ENCODE measurements at places on chromosomes 2 and 18. TPM values are rescaled to one million over a fixed set of nuclear protein-coding genes. Genes with fewer than 3 reads are reported as not detected.

The FHOD3 gene
- total RNA-seq = 1.9 TPM

The ALPG gene
- not detected for total RNA-seq

- H3K4me3 ChIP-seq = peak overlapping the region; percentile 100
- peak overlapping the region; percentile 95 for H3K27ac ChIP-seq
- no peaks in the 10 kb centered on the region for H3K4me1 ChIP-seq
- no peaks in the 10 kb centered on the region for H3K36me3 ChIP-seq
- no peaks in the 10 kb centered on the region for H3K27me3 ChIP-seq
These were observed 710 bp upstream of the TMSB10 start for GRCh38 chr2:84904717-84905174.

GRCh38 chr2:81481994-81482368 lies 1177.4 kb upstream of the LRRTM1 start:
- no peak overlapping the region for H3K4me3 ChIP-seq
- no peaks in the 10 kb centered on the region for H3K36me3 ChIP-seq
- no peaks in the 10 kb centered on the region for H3K4me1 ChIP-seq
- H3K27ac ChIP-seq = no peak overlapping the region
- no peak for DNase-seq

GRCh38 chr2:129443865-129444739 lies 535.4 kb upstream of the RAB6C start:
- H3K27me3 ChIP-seq = no peaks in the 10 kb centered on the region
- no peak overlapping the region for H3K27ac ChIP-seq
- no peaks in the 10 kb centered on the region for H3K4me1 ChIP-seq

DNA sequence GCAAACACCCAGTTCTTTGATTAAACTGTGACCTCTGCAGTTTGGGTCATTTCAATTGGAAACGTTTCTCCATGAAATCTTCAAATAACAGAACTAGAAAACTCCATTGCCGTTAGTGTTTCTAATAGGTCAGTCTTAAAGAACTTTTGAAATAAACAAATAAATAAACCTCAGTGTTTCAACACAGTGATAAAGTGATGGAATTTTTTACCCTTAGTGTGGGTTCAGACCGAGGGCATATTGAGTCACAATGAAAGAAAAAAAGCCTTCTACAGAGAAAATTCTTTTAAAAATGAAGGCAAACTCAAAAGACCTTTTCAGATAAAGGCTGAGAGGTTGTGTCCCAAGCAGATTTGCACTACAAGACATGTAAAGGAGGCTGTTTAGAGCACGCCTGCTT lies 149.6 kb downstream of the NCKAP5 start:
- H3K36me3 ChIP-seq = no peaks in the 10 kb centered on the region
- no peaks in the 10 kb centered on the region for H3K4me1 ChIP-seq
- DNase-seq = no peak
- no peaks in the 10 kb centered on the region for H3K27me3 ChIP-seq
- H3K4me3 ChIP-seq = no peak overlapping the region

- no peak overlapping the region for H3K4me3 ChIP-seq
- no peak overlapping the region for H3K27ac ChIP-seq
- H3K27me3 ChIP-seq = no peaks in the 10 kb centered on the region
- H3K36me3 ChIP-seq = no peaks in the 10 kb centered on the region
- DNase-seq = no peak
These were observed 35.2 kb upstream of the CDH19 start for GRCh38 chr18:66638856-66639629.

DNA sequence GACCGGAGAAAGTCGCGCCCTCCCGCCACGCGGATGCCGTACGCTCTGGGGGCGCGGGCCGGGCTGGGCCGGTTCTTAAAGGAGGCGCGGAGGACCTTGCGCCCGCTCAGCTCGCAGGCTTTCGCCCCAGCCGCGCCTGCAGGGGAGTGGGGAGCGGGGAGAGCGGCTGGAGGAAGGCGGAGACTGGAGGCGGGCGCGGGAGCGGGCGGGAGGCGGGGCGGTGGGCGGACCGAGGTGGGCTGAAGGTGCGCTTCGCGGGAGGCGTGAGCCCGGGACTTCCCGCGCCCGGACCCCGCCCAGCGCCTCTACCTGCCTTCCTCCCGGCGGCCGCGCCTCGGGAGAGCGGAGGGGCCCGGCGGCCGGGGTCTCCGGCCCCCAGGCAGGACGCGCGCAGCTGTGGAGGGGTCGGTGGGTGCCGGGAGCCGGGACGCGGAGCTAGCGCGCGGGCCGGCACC lies at the start of gene ADRA2B:
TSS of gene ADRA2B (minus strand) at position 148 of the 455 bp plus-strand sequence. CDS start 422 bp downstream, outside the sequence.
- peak; percentile 82 for DNase-seq
- peak within 1 kb of the TSS; percentile 49 for H3K4me3 ChIP-seq
- H3K27me3 ChIP-seq = peaks cover 4% of the 10 kb centered on the region
- no peaks in the 10 kb centered on the region for H3K36me3 ChIP-seq
- H3K27ac ChIP-seq = peak within 1 kb of the TSS; percentile 77

DNA sequence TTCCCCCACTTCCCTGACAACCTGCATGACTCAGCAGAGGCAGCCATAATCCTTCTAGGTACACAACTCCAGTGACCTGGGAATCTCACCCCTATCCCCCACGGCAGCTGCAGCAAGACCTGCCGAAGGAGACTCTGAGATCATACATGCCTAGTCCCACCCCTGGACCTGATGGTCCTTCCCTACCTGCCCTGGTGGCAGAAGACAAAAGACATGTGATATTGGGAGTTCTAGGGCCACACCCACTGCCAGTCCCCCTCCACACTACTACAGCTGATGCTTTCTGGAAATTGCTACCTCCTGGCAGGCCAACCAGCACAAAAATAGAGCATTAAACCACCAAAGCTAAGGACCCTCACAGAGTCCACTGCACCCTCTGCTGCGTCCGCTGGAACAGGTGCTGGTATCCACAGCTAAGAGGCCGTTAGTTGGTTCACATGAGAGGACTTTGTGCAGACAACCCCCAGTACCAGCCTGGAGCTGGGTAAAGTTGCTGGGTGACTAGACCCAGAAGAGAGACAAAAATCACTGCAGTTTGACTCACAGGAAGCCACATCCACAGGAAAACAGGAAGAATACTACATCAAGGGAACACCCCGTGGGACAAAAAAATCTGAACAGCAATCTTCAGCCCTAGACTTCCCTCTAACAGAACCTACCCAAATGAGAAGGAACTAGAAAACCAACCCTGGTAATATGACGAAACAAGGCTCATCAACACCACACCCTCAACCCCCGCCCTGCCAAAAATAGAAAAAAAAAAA lies 12.5 kb downstream of the MARCO start:
- H3K27me3 ChIP-seq = no peaks in the 10 kb centered on the region
- no peak overlapping the region for H3K27ac ChIP-seq
- no peak overlapping the region for H3K4me3 ChIP-seq
- no peak for DNase-seq
- H3K36me3 ChIP-seq = no peaks in the 10 kb centered on the region

DNA sequence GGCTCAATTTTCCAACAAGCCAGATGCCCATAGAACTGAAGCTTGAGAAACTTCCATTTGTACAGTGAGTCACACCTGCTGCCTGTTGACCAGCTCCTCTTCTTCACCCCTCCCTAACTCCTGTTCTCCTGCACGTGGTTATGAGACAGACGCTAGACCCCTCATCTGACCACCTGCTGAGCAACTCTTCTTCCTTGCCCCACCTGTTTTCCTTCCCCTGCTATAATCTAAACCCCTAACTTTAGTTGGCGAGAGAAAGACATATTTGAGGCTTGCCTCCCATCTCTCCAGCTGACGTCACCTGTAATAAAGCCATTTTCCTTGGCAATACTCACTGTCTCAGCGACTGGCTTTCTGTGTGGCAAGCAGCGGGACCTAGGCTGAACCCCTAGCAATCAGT lies 22.3 kb upstream of the ITM2C start:
- H3K36me3 ChIP-seq = no peaks in the 10 kb centered on the region
- H3K27ac ChIP-seq = no peak overlapping the region
- H3K27me3 ChIP-seq = no peaks in the 10 kb centered on the region
- H3K4me3 ChIP-seq = no peak overlapping the region

DNA sequence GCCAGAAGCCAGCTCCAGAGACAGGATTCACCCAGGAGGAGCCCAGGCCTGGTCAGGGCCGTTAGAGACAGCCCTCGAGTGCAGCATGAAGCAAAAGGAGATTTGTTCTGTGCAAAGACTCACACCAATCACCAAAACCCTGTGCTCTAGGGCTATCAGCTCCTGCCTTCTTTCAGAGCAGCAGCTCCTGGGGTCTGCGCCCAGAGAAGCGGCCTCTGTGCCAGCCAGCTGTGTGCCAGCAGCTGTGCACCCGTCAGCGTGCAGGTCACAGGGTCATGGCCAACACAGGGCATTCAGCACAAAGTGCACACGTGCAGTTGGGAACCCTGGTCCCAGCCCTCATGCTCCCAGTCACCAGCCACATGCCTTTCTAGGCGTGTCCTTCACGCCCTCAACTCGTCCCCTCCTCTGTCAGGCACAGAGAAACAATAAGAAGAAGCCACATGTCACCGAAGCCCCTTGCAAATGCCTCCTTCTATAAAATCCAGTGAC lies 49.3 kb downstream of the ZNF516 start:
- H3K27ac ChIP-seq = peak overlapping the region; percentile 75
- H3K4me3 ChIP-seq = no peak overlapping the region
- H3K27me3 ChIP-seq = no peaks in the 10 kb centered on the region
- DNase-seq = no peak
- peaks cover 6% of the 10 kb centered on the region for H3K36me3 ChIP-seq
- H3K4me1 ChIP-seq = no peaks in the 10 kb centered on the region

GRCh38 chr2:230668184-230668938 lies 44.3 kb upstream of the CAB39 start:
- no peaks in the 10 kb centered on the region for H3K27me3 ChIP-seq
- H3K27ac ChIP-seq = no peak overlapping the region
- no peaks in the 10 kb centered on the region for H3K4me1 ChIP-seq
- no peak for DNase-seq

Measured in breast epithelium (tissue), 4 donors.